Naive thymus-derived CD4-positive, alpha-beta T cell (primary cell): ENCODE measurements at places on chromosomes 6 and 20. TPM values are rescaled to one million over a fixed set of nuclear protein-coding genes. Genes with fewer than 3 reads are reported as not detected.

DNA sequence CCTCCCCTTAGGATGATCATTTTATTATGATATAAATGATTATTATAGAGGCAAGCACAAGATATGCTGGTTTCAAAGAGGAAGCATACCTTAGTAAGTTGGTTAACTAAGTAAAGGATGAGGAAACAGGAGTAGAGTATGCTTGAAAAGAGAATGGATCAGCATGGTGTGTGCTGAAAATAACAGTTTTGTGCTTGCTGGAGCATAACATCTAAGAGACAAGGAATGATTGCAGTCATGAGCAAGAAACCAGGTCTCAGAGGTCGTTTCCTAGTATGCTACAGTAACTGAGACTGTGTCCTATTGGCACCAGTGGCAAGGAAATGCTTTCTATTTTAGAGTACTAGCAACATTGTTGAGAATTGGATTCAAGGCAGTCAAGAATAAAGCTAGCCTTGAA, 34.1 kb downstream of the CDC40 start:
- no peak for DNase-seq

- no peak for DNase-seq
These were observed 604 bp upstream of the RAB5IF start for GRCh38 chr20:36604952-36605398.

GRCh38 chr20:21450572-21450971, 53.2 kb upstream of the NKX2-4 start:
- DNase-seq: no peak

DNA sequence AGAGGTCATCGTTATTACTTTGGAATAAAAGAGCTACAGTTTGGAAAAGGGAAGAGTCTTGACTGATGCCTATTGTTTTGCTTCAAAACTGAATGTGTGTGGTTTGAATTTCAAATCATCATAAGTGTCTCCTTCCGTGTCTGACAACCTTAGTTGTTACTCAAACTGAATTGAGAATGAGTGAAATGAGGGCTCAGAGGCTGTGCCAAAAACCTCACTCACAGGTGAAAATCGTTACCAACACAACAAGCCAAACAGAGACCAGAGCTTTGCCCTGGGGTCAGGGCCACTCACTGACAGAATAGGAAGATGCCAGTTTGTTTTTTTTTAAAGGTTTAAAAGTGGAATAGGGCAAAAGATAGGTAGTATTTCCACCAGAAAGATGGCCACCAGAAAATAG, 15.2 kb upstream of the SIRT5 start:
- no peak for DNase-seq

- DNase-seq: no peak
These were observed 51.7 kb downstream of the PCNA start for GRCh38 chr20:5067877-5068645.

HTR1E gene
- polyA plus RNA-seq: not detected
